ENCODE measurements at places on chromosomes 2 and 18.

DNA sequence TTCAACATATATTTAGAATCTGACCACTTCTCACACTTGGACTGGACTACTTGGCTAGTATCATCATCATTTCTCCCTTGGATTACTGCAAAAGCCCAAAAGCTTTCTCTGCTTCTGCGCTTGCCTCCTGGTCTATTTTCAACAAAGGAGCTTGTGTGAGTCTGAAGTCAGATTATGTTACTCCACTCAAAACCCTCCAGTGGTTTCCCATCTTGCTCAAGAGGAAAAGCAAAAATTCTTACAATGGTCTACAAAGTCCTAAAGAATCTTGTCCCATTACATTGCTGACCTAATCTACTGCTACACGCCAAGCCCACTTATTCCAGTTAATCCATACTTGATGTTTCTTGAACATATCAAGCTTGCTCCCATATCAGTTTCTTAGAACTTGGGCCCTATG, 9.6 kb downstream of the PREPL start:
- DNase-seq = no peak

- DNase-seq = no peak
Measured at GRCh38 chr2:42980764-42981416, 188.5 kb upstream of the HAAO start.

GRCh38 chr2:161237392-161238264, 70.6 kb upstream of the PSMD14 start:
- DNase-seq = peak; percentile 53

DNA sequence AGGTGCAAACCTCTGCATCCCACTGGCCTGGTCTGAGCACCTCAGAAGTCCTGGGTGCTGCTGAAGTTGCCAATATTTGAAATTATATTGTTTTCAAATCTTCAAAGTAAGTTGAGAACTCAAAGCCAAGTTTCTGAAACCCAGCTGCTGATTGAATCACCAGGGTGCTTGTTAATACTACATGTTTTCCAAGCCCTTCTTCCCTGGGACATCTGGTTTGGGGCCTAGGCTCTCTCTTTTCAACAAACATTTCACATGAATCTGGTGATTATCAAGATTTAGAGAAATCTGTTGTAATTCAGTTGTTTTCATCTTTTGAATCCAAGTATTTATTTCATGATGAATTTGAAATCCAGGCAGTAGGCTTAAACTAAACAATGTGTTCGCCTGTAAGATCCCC, 24.4 kb downstream of the MLPH start:
- DNase-seq = no peak

- no peak for DNase-seq
Measured at GRCh38 chr2:170240629-170241028, 62.7 kb downstream of the MYO3B start.

- no peak for DNase-seq
Measured at GRCh38 chr2:173150087-173150486, 74.4 kb downstream of the MAP3K20 start.

- DNase-seq = no peak
Measured at GRCh38 chr2:28991460-28991859, 10.4 kb downstream of the TOGARAM2 start.

GRCh38 chr2:129872446-129872845, 107.0 kb upstream of the RAB6C start:
- DNase-seq = no peak

DNA sequence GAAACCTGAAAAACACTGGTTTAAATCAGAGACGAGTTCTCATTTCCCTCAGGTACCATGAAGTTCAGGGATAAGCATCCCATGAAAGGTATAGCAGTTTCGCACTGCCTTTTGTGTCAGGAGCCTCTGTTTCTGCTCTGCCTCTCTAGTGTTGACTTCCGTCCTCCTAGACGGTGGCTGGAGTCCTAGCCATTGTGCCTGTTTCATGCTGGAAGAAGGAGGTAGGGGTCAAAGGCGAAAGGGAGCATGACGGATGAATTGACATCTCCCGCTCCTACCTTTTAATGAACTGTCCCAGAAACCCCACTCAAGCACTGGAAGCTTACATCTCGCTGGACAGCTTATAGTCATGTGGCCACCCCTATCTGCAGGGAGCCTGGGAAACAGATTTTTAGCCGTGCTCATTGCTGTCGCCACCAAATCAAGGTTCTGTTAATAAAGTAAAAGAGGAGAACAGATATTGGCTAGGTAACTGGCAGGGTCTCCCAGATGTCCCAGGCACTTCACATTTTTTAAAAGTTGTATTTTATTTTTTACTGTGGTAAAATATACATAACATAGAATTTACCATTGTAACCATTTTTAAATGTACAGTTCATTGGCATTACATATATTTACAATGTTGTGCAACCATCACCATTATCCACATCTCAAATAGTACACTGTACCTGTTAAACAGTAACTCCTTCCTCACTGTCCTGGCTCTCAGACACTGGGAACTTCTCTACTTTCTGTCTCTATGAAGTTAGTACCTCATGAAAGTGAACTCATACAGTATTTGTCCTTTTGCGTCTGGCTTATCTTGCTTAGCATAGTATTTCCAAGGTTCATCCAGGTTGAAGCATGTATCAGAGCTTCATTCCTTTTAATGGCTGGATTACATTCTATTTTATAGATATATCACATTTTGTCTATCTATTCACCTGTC, 55.0 kb upstream of the CTLA4 start:
- DNase-seq = no peak

- DNase-seq = no peak
Measured at GRCh38 chr2:20507166-20507692, 60.4 kb downstream of the RHOB start.

- DNase-seq = no peak
Measured at GRCh38 chr2:106664669-106665068, 177.5 kb downstream of the CD8B2 start.

GRCh38 chr2:28137221-28137620, 246.7 kb downstream of the BABAM2 start:
- DNase-seq = no peak

- DNase-seq = no peak
Measured at GRCh38 chr2:9419541-9419940, 3.8 kb downstream of the ITGB1BP1 start.

DNA sequence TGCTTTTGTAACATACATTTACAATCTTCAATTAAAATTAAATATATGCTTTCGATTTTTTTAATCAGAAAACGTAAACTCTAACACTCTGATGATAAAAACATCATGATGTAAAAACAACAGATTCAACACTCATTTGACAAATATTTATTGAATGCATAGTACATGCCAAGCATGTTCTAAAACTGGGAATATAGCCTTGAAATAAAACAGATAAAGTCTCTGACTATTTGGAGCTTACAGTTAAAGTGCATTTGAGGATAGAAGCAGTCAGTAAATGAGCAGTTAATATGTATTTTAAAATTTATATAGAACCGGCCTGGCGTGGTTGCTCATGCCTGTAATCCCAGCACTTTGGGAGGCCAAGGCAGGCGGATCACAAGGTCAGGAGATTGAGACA, 47.8 kb downstream of the TMX3 start:
- DNase-seq = no peak

- DNase-seq = peak; percentile 12
Measured at GRCh38 chr2:27016801-27017325, 15.9 kb upstream of the TMEM214 start.

- no peak for DNase-seq
Measured at GRCh38 chr2:157900684-157901083, 24.6 kb upstream of the ACVR1 start.
